ENCODE measurements at places on chromosomes 2 and 18. TPM values are rescaled to one million over a fixed set of nuclear protein-coding genes. Genes with fewer than 3 reads are reported as not detected.

Gene NEUROD1
- total RNA-seq: not detected

Gene PLCD4
- 0.29 TPM for total RNA-seq

Gene ARMC9
- 13.1 TPM for total RNA-seq

Gene TRIM43
- total RNA-seq: 0.13 TPM

Gene HRH4
- total RNA-seq: not detected

Gene FBXO15
- 0.29 TPM for total RNA-seq

Gene NT5C1B
- not detected for total RNA-seq

Gene LOXL3
- 0.64 TPM for total RNA-seq

Gene NBAS
- 13.9 TPM for total RNA-seq

Gene NEURL3
- total RNA-seq: 0.87 TPM

Gene TTR
- not detected for total RNA-seq

Gene PARD6G
- total RNA-seq: 3.5 TPM

Gene SLC14A1
- not detected for total RNA-seq

Gene ARHGAP25
- total RNA-seq: 0.16 TPM

Gene TEKT4
- total RNA-seq: not detected

Gene LDAH
- total RNA-seq: 15.4 TPM

Gene GDF7
- total RNA-seq: 0.10 TPM

Gene DLGAP1
- total RNA-seq: not detected

Gene ITGB6
- 0.72 TPM for total RNA-seq

Gene TXNDC2
- 0.08 TPM for total RNA-seq

Gene C2orf66
- total RNA-seq: 0.12 TPM

Gene ZAP70
- total RNA-seq: not detected

Gene ZSWIM2
- total RNA-seq: not detected

Gene AAK1
- 13.9 TPM for total RNA-seq

Gene YWHAQ
- 835 TPM for total RNA-seq

Gene RAMP1
- total RNA-seq: not detected

Gene TUBA3D
- 0.59 TPM for total RNA-seq

Gene HOXD9
- total RNA-seq: 1.4 TPM
